Kidney (tissue), 22 donors: ENCODE measurements at places on chromosomes 3 and 15.

- DNase-seq, result peak; percentile 80
Measured at GRCh38 chr15:48644827-48645557, 517 bp downstream of the FBN1 start.

- no peak for DNase-seq
Measured at GRCh38 chr3:194460566-194460965, 26.2 kb downstream of the ATP13A3 start.

DNA sequence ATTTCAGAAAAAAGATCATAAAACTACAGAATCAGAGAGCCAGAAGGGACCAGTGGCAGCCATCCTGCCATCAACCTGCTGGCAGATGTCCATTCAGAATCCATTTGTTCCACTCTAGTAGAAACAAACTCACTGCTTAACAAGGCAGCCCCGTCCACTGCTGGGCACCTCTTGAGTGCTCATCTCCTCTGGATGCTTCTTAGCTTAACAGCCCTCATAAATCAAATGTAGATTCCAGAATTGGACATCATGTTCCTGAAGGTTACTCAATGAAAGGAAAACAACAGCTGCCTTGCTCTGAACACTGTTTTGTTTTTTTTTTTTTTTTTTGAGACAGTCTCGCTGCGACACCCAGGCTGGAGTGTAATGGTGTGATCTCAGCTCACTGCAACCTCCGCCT is 37.3 kb downstream of the ABCC5 start:
- DNase-seq, result no peak

- no peak for DNase-seq
Measured at GRCh38 chr3:3633761-3634160, 165.5 kb upstream of the LRRN1 start.

- no peak for DNase-seq
Measured at GRCh38 chr3:136069933-136070332, 104.4 kb downstream of the PPP2R3A start.

DNA sequence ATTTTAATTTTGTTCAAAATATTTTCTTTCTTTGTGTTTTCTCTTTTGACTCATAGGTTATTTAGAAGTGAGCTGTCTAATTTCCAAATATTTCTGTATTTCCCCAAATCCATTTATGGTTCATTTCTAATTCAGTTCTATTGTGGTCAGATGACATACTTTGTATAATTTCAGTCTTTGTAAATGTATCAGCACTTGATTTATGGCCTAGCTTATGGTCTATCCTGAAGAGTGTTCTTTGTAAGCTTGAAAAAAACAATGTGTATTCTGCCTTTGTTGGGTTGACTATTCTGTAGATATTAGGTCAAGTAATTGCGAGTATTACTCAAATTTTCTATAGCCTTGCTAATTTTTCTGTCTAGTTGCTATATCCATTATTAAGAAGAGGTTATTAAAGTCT is 311.2 kb downstream of the OCA2 start:
- DNase-seq, result no peak

GRCh38 chr3:59401924-59402323 is 352.1 kb upstream of the CFAP20DC start:
- no peak for DNase-seq

- DNase-seq, result peak; percentile 84
Measured at GRCh38 chr15:52677593-52678467, 1.4 kb downstream of the ATOSA start.

DNA sequence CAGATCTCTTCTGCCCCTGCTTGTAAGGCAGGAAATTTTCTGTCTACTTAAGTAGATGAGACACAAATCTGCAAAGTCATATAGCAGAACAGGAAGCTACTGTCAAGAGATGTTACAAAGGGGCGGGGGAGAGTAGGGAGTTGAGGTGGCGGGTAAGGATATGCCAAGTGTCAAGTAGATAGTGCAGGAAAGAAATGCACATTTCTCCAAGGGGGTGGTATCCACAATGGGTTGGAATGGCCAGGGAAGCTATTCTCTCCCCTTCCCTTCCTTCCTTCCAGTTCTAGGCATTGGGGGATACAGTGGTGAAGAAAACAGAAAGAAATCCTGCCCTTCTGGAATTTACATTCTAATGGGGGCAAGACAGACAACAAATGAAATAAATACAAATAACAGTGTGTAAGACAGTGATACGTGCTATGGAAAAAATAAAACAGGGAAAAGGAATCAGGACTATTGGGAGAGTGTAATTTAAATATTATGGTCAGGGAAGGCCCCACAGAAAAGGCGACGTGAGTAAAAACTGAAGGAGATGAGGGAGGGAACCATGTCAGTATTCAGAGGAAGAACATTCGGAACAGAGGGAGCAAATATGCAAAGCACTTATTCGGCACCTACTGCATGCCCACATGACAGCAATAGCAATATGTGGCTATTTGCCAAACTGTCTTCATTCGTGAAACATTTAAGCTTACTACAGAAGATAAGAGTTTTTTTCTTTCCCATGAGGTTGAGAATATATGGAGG is 42.8 kb upstream of the RNU6-1 start:
- DNase-seq, result peak; percentile 37

GRCh38 chr3:153289334-153289808 is 127.3 kb downstream of the RAP2B start:
- DNase-seq, result no peak

- DNase-seq, result no peak
Measured at GRCh38 chr3:72082186-72082715, 297.3 kb upstream of the PROK2 start.

- DNase-seq, result no peak
Measured at GRCh38 chr3:46695962-46696894, 2.7 kb upstream of the ALS2CL start.

DNA sequence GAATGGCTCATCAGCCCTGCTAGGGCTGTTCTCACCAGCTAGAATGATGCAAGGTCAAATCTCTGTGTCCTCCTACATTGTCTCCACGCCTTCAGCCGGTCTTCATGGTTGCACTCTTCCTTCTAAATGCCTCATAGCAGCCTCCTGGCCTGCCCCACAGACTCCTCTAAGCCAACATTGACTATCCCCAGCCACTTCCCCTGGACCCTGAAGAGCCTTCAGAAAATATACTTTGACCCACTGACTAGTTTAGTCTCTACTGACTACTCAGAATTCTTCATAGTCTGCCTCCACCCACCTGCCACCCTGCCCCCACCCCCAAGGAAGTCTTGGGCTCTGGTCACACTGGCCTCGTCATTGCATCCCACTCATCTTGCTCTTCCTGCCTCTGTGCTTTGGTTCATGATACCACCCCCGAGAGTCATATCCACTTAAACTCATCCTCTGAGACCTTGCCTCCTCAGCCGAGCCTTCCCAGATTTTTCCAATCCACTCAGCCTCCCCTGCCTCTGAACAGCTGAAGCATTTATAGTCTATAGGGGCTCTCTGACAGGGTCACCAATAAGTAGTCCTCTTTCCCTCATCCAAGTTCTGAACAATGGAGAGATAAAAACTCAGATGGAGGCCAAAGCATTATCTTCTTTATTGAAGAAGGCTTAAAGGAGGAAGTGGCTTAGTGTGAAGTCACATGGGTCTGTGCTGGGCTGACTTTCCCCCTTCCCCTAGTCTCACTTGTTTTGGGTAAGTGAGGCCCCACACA is 9.5 kb upstream of the DOCK3 start:
- DNase-seq, result no peak

- DNase-seq, result no peak
Measured at GRCh38 chr15:52080706-52081392, 31.7 kb downstream of the BCL2L10 start.

DNA sequence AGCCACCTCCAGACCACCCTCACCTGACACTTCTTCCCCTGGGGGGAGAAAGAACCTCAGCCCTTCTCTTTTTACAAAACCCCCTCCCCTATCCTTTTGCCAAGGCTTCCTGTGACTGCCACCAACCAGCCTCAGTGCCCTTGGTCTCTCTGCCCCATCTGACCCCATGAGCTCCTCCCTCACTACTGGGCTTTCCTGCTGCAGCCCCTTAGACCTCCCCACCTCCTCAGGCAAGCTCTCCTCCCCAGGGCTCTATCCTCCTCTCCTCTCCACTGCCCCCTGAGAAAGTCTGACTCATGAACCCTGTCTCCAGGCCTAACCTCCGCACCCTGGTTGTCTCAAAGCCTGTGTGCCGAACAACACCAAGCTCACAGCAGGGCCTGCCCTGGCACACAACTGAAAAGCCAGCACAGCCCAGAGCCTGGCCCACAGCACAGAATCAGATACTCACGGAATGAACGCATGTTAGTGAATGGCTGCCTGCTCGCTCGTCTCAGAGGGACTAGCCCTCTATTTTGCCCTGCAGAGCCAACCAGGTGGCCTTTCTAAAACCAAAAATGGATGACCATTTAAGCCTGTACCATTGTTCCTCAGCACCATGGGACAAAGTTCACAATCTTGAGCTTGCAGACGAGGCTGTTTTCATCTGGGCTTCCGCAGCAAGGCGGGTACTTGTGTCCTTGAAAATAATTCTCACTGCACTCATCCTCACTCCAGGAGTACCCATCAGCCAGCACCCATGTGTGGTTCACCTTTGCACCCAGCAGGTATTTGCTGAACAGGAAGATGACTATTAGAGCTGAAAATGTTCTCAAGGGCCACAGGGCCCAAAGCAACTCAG is 1.7 kb downstream of the CHDH start:
- no peak for DNase-seq

GRCh38 chr3:192168202-192168601 is 559.1 kb downstream of the FGF12 start:
- no peak for DNase-seq

- no peak for DNase-seq
Measured at GRCh38 chr3:129703913-129704312, 97.4 kb upstream of the PLXND1 start.

DNA sequence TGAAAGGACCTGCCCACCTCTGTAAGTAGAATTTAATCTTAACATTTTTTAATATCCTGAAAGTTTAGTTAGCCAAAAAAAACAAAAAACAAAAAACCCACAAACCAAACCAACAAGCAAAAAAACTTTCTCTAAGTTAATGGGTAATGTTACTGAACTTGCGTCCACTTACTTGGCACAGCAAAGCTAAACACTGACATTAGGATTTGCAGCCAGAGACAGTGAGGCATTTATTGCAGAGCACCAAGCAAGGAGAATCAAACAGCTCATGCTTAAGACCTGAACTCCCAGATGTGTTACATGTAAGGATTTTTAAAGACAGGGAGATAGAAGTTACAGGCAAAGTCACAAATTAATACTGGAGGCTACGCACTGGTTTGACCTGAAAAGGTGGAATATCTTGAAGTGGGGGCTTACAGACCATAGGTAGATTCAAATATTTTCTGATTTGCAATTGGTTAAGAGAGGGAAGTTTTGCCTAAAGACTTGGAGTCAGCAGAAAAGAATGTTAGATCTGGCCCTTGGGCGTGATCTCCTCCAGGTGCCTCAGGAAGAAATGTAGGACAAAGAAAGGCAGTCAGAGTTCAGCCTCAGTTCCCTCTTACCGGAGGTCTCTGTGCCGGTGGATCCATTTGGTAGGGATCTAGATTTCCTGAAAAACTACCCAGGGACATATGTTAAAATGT is 205.0 kb downstream of the ADAMTSL3 start:
- no peak for DNase-seq

- DNase-seq, result no peak
Measured at GRCh38 chr15:30962659-30963058, 28.8 kb downstream of the MTMR10 start.

DNA sequence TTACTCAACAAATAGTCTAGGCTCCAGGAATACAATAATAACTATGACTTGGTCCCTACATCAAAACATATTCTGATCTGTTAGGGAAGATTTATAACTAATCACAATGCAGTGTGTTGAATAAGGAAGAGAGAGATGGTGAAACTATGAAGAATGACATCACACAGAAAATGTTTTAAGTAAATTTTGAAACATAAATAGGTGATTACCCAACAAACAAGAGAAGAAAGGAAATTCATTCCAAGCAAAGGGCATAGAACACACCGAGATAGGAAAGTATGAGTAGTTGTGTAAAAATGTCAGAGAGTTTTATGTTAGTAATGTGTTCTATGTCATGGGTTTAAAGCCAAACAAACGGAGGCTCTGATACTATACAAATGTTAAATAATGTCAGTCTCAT is 13.4 kb downstream of the SEC62 start:
- DNase-seq, result no peak

DNA sequence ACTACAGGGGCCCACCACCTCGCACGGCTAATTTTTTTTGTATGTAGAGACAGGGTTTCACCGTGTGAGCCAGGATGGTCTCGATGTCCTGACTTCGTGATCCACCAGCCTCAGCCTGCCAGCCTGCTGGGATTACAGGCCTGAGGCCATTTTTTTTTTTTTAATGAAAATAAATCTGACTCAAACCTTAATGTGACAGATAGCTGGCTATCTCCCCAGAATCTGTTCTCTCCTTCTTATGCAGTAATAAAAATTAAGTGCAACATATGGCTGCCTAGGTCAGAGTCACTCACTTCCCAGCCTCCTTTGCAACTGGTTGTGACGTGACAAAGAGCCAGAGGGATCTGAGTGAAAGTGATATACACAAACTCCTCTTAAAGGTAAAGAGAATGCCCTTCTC is 53.0 kb downstream of the ZNF148 start:
- DNase-seq, result peak; percentile 91

DNA sequence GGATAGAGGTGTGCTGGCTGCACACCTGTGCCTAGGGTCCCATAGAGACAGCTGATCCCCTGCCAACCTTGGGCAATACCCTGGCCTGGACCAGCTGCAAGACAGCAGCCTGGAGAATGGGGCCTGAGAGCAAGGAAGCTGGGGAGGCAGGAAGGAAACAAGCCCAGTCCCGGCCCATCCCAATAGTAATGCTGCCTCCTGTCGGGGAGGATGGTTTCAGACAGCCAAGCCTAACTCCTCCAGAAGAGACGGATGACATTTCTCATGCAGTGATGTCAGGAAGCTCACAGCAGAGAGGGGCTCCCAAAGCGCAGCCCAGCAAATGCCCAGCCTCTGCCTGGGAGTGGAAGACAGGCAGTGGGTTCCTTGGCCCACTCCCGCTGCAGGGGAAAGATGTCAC is 408.8 kb downstream of the OCA2 start:
- DNase-seq, result no peak

DNA sequence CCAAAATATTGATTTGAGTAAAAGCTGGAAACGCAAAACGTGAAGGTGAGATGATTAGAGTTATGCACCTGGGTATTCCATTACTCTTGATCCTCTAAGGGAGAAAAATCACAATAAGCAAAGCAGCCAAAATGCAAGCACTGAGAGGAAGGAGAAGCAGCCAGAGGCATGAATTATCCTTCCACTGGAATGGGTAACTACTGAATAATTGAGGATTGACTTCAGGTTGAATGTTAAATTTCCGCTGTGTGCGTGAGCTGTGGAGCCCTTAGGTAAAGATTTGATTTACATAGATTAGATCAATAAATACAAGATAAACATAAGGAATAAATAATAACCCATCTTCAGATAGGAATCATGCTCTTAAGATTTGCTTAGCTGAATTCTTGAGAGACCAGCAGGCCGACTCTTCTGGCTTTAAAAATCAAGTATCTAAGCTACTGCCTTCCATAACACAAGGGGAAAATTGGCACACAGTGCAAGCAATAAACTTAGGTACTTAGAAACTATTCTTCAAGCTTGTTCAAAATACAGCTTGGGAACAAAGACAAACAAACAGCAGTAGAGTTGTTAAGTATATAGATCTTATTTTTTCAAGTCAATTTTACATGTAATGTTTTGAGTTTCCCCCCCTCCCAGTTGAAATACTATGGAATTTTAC is 1459.5 kb downstream of the ZPLD1 start:
- no peak for DNase-seq

- DNase-seq, result no peak
Measured at GRCh38 chr3:52202384-52203077, 4.6 kb downstream of the ALAS1 start.

- no peak for DNase-seq
Measured at GRCh38 chr3:45597581-45597980, 3.0 kb downstream of the LIMD1 start.
